PC-9 (cell line): ENCODE measurements at places on chromosomes 5 and 9. TPM values are rescaled to one million over a fixed set of nuclear protein-coding genes. Genes with fewer than 3 reads are reported as not detected.
A peak's percentile ranks its signal among the peaks of the same experiment; 100 is the strongest.

DNA sequence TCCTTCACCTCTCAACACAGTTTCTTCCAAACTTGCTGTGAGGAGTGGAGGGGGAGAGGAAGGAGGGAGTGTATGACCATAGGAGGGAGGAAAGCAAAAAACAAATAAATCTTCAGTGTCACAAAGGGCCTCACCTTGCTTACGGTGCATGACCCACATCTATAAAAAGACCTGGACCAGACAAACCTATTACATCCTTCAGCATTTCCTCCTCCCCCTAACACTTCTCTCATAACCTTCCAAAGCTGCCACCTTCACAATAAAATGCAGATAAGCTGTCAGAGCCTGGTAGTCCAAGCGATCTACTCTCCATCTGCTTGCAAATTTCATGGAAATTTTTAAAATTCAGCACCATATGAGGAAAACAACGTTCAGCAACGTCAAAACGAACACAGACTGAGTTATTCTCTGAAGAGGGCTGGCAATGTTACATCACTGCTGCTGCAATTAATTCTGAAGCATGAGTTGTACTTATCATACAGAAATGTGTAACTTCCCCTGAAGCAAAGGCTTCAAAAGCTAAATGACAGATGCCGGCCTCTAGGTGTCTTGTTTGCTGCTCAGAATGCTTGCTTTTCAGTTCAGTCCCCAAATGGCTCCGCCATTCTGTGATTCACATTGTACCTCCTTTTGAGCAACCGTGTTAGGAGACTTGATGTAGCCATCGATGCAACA lies 62.9 kb downstream of the EFNA5 start:
- H3K4me3 ChIP-seq: no peak overlapping the region
- H3K36me3 ChIP-seq: peaks cover 7% of the 10 kb centered on the region; the same call in 1 of the 2 replicates
- no peaks in the 10 kb centered on the region for H3K27me3 ChIP-seq
- no peaks in the 10 kb centered on the region for H3K4me1 ChIP-seq
- no peak overlapping the region for H3K27ac ChIP-seq
- DNase-seq: no peak

GRCh38 chr9:32427111-32427873 lies 42.8 kb downstream of the ACO1 start:
- DNase-seq: peak; percentile 20
- H3K27ac ChIP-seq: peak overlapping the region; percentile 45
- H3K4me1 ChIP-seq: peaks cover 49% of the 10 kb centered on the region
- no peaks in the 10 kb centered on the region for H3K27me3 ChIP-seq
- H3K36me3 ChIP-seq: no peaks in the 10 kb centered on the region

- no peaks in the 10 kb centered on the region for H3K27me3 ChIP-seq
- no peak overlapping the region for H3K27ac ChIP-seq
- H3K4me3 ChIP-seq: no peak overlapping the region
- no peaks in the 10 kb centered on the region for H3K36me3 ChIP-seq
- no peaks in the 10 kb centered on the region for H3K4me1 ChIP-seq
These were observed 158.5 kb upstream of the RGS7BP start for GRCh38 chr5:64347309-64347708.

DNA sequence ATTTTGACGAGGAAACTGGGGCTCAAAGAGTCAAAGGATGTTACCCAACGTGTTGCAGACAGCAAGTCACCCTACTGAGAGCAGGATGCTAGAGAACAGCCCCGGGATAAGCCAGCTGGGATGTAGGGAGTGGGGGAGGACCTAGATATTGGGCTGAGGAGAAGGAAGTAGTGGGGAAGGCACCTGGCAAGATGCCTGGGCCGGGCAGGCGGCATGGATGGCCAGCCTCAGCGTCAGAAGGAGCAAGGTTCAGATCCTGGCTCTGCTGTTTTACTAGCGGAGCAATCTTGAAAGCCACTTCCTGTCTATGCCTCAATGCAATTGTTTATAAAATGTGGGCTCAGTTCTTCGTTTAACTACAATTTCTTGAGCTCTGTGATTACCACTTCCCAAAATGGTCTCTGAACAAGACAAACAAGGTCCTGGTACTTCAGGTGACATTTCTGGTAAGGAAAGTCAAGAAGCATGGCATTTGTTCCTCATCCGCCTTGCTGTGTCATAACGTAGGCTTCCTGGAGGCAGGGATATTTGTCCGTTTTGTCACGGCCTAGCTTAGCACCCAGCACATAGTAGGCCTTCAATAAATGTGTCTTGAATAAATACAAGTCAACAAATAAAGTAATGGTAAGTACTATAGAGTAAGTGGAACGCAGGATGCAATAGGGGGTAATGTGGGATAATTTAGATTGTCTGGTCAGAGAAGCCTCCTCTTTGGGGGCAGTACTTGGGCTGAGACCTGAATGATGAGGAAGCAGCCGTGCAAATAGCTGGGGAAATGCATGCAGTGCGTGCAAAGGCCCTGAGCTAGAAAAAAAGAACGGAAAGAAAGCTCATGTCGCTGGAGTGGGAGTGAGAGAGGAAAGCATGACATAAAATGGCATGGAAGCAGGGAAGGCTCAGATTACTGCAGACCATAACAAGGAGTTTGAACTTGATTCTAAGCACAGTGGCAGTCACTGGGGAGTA lies 70.5 kb downstream of the SMIM23 start:
- no peaks in the 10 kb centered on the region for H3K36me3 ChIP-seq
- no peak overlapping the region for H3K4me3 ChIP-seq

GRCh38 chr9:9892217-9892616 lies 720.6 kb downstream of the PTPRD start:
- no peak overlapping the region for H3K4me3 ChIP-seq
- no peaks in the 10 kb centered on the region for H3K36me3 ChIP-seq
- no peak overlapping the region for H3K27ac ChIP-seq
- no peaks in the 10 kb centered on the region for H3K27me3 ChIP-seq
- DNase-seq: no peak

DNA sequence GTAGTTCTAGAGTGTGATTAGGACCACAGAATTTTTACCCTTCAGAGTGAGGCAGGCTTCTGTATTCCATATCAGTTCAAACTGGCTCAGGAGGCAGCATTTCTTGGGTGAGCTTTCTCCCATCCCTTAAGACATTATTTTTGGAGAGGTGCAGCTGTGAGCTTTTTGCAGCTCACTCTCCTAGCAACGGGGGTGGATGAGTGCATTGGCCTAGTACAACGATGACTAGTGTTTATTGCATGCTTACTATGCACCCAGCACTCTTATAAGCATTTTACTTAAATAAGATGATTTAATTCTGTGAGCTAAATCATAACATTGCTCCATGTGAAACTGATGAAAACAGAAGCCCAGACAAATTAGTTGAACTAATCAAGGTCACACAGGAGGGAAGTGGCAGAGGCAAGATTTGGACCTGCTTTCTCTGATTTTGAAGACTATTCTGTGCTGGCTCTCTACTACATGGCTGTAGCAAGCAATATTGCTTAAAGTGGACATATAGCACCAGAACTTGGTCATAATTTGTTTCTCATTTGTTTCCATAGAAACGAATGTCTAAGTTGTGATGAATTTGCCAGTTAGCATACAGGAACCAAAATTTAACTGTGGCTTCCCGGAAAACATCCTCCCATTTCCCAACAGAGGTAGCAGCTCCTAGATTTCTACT lies 372.1 kb upstream of the RIOK2 start:
- no peak for DNase-seq
- no peak overlapping the region for H3K27ac ChIP-seq
- no peaks in the 10 kb centered on the region for H3K36me3 ChIP-seq
- H3K4me1 ChIP-seq: no peaks in the 10 kb centered on the region
- no peak overlapping the region for H3K4me3 ChIP-seq

The ZNF658 gene
- total RNA-seq: 2.8 and 4.1 TPM in 2 replicates

GRCh38 chr9:72365525-72366256 lies 683 bp upstream of the ZFAND5 start:
- DNase-seq: peak; percentile 64
- H3K27ac ChIP-seq: peak overlapping the region; percentile 100
- peak overlapping the region; percentile 96 for H3K4me3 ChIP-seq
- no peaks in the 10 kb centered on the region for H3K27me3 ChIP-seq

GRCh38 chr9:105333811-105334210 lies 89.4 kb downstream of the SLC44A1 start:
- no peak overlapping the region for H3K27ac ChIP-seq
- H3K4me1 ChIP-seq: no peaks in the 10 kb centered on the region
- DNase-seq: no peak
- H3K27me3 ChIP-seq: no peaks in the 10 kb centered on the region
- no peaks in the 10 kb centered on the region for H3K36me3 ChIP-seq

The PCA3 gene
- total RNA-seq: not detected in 2 replicates

- peak; percentile 67 for DNase-seq
- no peaks in the 10 kb centered on the region for H3K27me3 ChIP-seq
- H3K27ac ChIP-seq: peak overlapping the region; percentile 73
- peaks cover 21% of the 10 kb centered on the region; the same call in 1 of the 2 replicates for H3K36me3 ChIP-seq
- H3K4me1 ChIP-seq: peaks cover 38% of the 10 kb centered on the region
These were observed 592 bp downstream of the TUBB4B start for GRCh38 chr9:137241490-137242268.

DNA sequence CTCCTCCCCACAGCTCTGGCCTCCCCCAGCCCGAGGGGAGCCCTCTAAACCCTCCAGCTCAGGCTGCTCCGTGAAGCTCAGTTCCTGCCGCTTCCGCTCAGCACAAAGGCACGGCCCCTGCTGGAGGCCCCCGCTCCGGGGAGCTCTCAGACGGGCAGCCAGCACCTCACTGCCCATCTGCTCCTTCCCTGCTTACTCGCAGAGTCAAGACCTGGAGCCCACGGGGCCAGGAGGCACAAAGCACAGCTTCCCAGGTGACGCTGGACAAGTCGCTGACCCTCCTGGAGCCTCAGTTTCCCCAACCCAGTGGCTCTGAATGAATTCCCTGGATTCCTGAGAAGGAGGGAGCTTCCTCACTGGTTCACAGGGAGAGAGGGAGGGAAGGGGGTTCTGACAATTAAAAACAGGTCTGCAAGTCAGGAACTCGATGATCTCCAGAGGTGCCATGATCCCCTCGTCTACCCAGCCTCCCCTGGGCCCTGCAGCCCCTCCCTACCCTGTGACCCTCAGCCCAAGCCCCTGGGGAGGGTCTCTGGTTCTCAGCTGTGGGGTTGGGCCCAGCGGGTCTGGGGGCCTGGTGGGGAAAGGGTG lies 36.2 kb downstream of the VAV2 start:
- no peaks in the 10 kb centered on the region for H3K27me3 ChIP-seq
- H3K27ac ChIP-seq: no peak overlapping the region
- H3K36me3 ChIP-seq: no peaks in the 10 kb centered on the region
- DNase-seq: no peak
- H3K4me1 ChIP-seq: no peaks in the 10 kb centered on the region
- H3K4me3 ChIP-seq: no peak overlapping the region

DNA sequence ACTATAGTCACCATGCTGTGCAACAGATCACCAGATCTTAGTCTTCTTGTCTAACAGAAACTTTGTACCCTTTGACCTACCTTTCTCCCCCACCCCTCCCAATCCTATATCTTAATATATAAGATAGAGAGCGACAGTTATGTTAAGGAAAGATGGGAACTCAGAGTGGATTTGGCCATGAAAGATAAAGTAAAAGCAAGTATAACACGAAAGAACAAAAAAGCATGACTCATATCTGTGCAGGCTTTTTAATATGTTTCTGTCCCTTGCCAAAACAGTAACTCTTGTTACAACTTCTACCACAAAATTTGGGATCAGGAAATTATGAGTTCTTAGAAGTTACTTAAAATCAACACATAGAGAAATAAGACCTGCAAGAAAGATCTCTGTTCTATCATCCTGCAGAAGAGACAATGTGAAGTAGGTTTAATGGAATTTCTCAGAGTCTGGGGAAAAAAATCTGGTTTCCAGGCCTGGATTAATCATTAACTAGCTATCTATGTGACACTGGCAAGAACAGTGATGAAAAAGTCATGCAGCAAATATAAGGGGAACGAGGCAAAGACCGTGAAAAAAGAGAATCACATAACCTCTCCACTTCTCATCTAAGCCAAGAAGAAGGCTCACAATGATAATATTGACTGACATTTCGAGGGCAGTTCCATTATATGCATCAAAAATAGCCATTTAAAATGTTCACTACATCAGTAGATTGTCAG lies 18.6 kb downstream of the BAAT start:
- no peak overlapping the region for H3K27ac ChIP-seq
- H3K4me3 ChIP-seq: no peak overlapping the region
- no peak for DNase-seq

DNA sequence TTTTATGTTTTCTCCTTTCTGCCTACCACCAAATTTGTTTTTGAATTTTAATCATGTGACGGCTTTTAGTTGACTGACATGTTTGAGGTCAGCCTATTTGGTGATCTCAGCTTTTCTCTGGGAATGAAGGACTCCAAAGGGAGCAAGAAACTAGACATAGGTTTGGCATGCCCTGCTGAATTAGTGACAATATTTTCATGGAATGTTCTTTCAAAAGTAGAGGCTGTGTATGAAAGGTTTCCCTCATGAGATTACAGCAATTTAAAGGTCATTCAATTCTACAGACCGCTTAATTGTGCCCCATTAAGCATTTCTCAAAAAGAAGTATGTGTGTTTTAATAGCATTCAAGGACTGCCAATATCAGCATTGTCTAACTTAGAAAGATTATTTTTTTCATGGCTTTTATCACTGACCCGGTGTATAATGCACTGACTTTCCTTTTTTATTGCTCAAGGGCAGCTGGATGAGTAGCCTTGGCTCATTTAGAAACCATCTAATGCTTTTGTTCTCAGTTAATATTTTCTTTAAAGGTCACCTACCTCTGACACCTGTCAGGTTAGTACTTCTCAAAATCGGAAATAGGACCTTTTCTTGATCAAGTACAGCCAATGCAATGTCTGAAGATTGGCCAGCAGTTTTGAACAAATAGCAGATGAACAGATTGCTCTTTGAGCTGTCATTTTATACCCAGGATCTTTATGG lies 8.1 kb upstream of the MLLT3 start:
- DNase-seq: no peak
- H3K27me3 ChIP-seq: no peaks in the 10 kb centered on the region
- no peaks in the 10 kb centered on the region for H3K4me1 ChIP-seq
- H3K36me3 ChIP-seq: no peaks in the 10 kb centered on the region
- no peak overlapping the region for H3K4me3 ChIP-seq
- H3K27ac ChIP-seq: no peak overlapping the region

The SEMA5A gene
- not detected in 2 replicates for total RNA-seq

DNA sequence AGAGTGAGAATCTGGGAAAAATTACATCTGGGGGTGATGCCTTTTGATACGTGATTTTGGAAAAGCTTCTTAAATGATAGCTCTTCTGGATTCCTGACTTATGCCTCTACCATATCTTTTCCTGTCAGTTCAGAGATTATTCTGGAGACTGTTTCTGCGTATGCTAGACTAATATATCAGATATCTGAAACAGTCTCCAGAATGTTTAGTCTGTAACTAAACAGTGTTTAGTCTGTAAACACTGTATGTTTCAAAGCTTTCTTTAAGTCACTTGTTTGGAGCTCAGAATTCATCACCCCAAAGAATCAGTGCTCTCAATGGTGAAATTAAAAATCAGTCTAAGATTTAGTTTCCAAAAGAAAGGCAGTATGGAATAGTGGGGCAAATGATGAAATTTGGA lies 19.7 kb downstream of the C9orf85 start:
- no peak for DNase-seq
- no peaks in the 10 kb centered on the region for H3K27me3 ChIP-seq
- no peak overlapping the region for H3K27ac ChIP-seq
